ENCODE measurements at places on chromosomes 13 and 19.

GRCh38 chr19:4702764-4703163 lies 20.9 kb downstream of the DPP9 start:
- no peak for DNase-seq

GRCh38 chr13:112348642-112349345 lies 27.4 kb upstream of the SPACA7 start:
- no peak for DNase-seq

- no peak for DNase-seq
Observed at GRCh38 chr13:28340272-28340793, 154.6 kb downstream of the FLT1 start.

- DNase-seq, result no peak
Observed at GRCh38 chr13:110266983-110267382, 40.0 kb downstream of the COL4A1 start.

DNA sequence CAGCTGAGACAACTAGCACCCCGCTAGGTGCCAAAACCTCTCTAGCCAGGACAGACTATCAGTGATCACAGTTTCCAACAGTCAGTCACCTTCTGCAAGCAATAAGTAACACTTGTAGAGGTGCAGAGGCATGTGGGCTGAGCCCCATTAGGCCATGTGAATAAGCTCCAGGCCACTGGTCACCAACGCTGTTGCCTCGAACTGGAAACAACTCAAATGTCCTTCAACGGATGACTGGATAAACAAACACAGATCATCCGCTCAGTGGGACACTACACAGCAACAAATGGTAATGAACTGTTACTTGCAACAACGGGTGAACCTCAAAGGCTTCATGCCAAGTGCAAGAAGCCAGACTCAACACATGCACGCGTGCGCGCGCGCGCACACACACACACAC lies 27.5 kb upstream of the TMEM160 start:
- no peak for DNase-seq

- no peak for DNase-seq
Observed at GRCh38 chr19:55526216-55527196, 10.4 kb downstream of the SBK2 start.

GRCh38 chr13:66887088-66887487 lies 343.0 kb downstream of the PCDH9 start:
- DNase-seq, result no peak

GRCh38 chr13:25607096-25607495 lies 235.3 kb downstream of the ATP8A2 start:
- DNase-seq, result no peak

GRCh38 chr19:48795055-48795684 lies 15.7 kb downstream of the BCAT2 start:
- DNase-seq, result peak; percentile 80

DNA sequence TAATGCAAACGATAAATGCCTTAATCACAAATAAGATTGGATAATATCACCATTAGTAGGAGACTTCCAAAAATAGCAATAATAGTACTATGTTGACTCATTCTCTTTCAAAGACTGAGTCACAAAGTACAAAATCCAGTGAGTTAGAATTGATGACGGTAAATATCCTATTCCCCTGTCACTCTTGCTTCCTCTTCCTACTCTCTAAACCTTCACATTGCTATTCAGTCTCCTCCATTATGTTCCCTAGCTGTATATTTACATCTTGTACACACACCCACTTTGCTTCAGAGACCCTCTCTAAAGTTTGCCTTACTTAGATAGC lies 26.3 kb upstream of the INTS6 start:
- DNase-seq, result no peak

- no peak for DNase-seq
Observed at GRCh38 chr13:30712536-30713532, 22.5 kb upstream of the ALOX5AP start.
